MV-4-11 (cell line): ENCODE measurements at places on chromosomes 2 and 18.

DNA sequence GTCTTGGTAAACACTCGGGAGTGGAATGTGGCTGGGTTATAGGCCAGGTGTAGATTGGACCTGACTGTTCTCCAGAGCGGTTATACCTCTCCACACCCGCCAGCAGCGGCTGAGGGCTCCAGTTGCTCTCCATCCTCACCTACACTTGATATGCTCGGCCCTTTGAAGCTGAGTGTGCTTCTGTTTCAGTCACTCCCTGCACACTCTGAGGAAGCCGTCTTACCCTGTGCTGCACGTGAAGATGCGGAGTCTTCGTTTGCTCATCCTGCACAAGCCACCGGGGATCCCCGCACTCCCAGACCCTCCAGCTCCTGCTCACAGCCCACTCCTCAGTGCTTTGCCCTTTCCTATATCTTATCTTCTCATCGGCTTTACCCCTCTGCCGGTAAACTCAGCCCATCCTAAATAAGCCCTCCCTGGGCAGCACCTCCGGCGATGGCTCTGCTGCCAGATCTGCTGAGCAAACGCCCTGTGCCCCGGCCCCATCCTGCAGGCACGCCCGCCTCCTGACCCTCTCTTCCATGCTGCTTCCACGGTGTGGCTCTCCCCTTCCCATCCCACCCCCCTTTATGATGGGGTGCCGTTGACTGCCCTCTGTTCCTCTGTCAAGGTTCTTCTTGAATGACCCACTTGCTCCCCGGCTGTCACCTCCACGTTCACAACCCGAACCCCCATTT, 47.3 kb upstream of the ODC1 start:
- no peak for DNase-seq

- DNase-seq = no peak
Observed at GRCh38 chr18:70377317-70377799, 88.5 kb downstream of the SOCS6 start.

DNA sequence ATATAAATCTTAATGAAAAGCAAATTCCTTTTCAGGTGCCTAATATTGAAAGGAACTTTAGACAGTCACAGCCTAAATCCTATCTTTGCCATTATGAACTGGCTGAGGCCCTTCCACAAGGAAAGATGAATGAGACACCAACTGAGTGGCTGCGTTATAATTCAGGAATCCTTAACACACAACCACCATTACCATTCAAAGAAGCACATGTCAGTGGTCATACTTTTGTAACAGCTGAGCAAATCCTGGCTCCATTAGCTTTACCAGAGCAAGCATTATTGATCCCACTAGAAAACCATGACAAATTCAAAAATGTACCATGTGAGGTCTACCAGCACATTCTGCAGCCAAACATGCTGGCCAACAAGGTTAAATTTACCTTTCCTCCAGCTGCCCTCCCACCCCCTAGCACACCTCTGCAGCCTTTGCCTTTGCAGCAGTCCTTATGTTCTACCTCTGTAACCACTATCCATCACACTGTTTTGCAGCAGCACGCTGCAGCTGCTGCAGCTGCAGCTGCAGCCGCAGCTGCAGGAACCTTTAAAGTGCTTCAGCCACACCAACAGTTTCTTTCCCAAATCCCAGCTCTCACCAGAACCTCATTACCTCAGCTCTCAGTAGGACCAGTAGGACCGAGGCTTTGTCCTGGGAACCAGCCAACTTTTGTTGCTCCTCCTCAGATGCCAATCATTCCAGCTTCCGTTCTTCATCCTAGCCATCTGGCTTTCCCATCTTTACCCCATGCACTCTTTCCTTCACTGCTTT, 340.1 kb downstream of the ZNF804A start:
- no peak for DNase-seq

GRCh38 chr2:237565974-237566373, 400 bp upstream of the PRLH start:
- DNase-seq = no peak

- DNase-seq = no peak
Observed at GRCh38 chr2:109318150-109318948, 189.3 kb downstream of the SH3RF3 start.

DNA sequence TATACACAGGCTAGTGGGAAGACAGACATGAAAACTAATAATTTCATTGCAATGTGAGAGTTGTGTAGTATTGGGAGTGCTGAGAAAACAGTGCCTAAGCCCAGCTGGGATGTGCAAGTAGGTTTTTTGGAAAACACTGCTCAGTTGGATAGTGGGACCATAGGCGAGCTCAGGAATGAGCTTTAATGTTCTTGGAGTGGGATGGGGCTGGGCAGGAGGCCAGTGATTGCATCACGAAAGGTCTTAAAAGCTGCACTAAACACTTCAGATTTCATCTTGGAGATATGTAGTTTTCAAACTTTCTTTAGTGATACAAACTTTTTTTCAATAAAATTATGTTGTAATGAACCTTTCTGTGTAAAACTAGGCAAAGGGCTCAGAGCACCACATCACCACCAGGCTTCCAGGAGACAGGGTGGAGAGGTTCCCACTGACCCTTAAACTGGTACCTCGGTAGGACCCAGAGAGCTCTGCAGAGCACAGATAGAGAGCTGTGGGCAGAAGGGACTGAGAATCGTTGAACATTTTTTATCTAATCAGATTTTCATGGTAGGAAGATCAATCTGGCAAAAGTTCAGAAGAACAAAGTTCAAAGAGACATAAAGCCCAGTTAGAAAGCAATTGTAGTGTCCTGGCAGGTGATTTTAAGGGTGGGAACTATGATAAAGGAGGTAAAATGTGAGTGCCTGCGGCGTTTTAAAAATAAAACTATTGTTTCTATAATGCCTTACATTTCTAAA, 176.2 kb downstream of the TRABD2A start:
- DNase-seq = no peak

DNA sequence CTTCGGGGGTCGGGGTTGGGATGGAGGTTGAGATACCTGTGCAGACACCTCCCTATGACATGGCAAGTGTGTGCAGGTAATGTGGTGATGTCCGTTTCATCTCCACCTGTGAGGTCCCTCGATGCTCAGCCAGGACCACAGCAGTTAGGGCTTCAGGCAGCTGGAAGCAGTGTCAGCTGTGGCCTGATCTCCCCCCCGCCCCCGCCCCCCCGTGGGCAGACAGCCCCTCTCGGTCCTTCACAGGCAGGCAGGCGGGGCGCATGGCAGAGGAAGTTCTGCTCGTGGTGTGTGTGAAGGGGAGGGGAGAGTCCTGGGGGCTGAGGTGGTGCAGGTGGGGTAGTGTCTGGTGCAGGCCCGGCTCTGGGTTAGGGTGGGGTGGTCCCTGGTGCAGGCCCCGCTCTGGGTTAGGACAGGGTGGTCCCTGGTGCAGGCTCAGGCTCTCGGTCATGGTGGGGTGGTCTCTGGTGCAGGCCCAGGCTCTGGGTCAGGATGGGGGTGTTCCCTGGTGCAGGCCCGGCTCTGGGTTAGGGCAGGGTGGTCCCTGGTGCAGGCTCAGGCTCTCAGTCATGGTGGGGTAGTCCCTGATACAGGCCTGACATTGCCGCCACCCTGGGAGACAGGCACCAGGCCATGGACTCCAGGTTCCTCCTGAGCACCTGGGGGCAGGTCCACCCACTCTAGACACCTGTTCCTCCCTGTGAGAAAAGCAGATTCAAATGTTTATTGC, 94.3 kb downstream of the NFATC1 start:
- DNase-seq = no peak

- DNase-seq = no peak
Observed at GRCh38 chr2:20231159-20231558, 6.2 kb upstream of the SDC1 start.

GRCh38 chr2:118059919-118060478, 28.3 kb upstream of the INSIG2 start:
- peak; percentile 72 for DNase-seq

DNA sequence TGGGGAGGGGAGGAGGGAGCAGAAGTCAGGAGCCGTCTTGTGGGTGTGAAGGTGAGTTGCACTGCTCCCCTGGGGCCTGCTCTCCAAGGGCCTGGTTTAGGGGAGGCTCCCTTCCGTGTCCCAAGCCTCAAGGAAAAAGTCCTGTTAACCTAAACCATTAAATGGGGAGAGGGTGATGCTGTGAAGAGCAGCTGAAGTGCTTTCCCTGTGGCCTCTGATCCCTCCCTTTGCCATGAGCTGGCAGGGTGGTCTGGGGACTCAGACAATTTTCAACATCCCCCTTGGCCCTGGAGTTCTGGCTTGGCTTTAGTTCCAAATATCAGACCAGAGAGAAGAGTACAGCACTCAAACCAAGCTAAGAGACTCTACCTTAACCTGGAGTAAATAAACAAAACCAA, 692 bp upstream of the POMC start:
- no peak for DNase-seq

GRCh38 chr2:98301469-98301868, 44.8 kb upstream of the CNGA3 start:
- DNase-seq = no peak

DNA sequence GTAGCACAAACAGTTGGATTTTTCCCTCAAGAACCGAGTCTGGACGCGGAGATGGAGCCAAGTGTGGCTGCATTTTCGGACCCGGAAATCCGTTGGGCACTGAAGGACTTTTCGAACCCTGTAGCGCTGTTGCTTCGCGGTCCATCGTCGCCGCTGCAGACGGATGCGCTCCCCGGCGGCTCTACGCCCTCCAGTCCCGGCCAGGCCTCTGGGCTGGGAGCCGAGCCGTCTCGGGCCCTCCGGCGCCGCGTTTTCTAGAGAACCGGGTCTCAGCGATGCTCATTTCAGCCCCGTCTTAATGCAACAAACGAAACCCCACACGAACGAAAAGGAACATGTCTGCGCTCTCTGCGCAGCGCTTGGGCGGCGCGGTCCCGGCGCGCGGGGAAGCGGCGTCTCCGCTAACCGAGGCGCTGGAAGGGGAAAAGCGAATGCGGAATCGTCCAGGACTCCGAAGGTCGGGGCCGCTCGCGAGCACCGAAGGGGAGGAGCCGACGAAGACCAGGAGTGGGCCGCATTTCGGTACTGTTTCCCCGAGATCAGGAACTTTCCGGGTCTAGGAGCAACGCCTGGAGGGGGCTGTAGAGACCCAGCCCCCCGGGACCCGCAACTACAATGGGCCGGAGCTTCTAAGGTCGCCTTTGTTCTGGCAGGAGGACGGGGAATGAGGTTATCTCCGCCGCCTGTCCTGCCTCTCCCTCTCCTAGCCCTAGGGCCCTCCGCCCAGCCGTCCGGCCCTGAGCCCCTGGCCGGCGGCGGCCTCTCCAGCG, 3.2 kb downstream of the EMX1 start:
- no peak for DNase-seq

DNA sequence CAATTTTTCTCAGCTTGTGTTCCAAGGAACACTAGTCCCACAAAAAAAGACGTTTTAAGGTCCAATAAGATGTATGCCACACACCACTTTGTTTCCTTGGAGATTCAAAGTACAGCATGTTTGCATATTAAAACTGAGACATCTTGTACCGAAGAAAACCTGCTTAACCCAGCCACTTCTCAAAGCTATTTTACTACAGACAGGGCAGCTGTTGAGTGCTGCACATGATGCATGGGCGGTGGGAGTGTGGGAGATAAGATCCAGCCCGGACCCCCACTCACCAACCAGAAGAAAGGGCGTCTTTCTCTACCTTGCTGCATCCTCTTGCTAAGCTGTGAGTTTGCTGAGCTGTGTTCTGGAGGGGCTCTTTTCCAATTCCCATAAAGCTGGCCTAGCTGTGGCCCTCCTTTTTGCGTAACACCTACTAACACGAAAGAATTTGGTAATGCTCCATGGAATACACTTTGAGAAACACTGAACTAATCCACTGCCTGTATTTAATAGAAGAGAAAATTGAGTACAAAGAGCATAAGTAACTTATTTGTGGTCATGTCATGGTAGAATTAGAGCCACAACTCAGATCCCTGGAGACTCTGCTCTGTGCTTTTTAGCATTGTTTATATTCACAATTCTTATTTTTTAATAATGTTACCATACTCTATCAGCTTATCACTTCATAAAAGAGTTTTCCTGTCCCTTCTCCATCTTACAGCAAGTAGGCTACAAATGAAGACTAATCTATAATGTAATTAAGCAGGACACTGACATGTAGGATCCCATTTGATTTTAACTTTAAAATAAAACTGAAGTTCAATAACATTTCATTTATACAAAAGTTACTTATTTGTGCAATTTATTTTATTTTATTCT, 90.0 kb downstream of the PLEKHM3 start:
- DNase-seq = no peak

DNA sequence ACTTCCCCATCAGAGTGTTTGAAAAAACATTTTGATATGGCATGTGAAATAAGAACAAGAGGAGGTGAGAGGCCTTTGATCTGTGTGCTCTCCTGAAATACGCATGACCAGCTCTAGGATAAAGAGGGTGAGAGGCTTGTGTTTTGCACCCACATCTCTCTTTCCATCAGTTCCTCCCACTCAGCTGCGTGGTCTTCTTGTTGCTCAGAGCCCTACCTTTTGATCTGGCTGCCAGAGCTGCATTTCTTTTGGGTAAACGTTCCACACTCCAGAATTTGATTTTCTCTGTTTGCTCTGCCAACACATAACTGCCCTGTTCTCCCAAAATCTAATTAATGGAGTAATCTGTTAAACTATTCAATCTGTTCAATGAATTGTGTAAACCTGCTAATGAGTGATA, 72.0 kb upstream of the FN1 start:
- no peak for DNase-seq

GRCh38 chr2:174247474-174248186, 702 bp downstream of the OLA1 start:
- peak; percentile 32 for DNase-seq

- no peak for DNase-seq
Observed at GRCh38 chr2:113915082-113915819, 25.4 kb downstream of the ACTR3 start.

- DNase-seq = peak; percentile 71
Observed at GRCh38 chr2:223727562-223727961, 109.8 kb downstream of the AP1S3 start.

GRCh38 chr2:188966079-188966571, 8.0 kb upstream of the COL3A1 start:
- no peak for DNase-seq

- peak; percentile 24 for DNase-seq
Observed at GRCh38 chr2:66441581-66442320, 6.8 kb downstream of the MEIS1 start.
